ENCODE measurements at places on chromosomes 11 and 22.

- DNase-seq = no peak
Measured at GRCh38 chr11:8806974-8807373, 104.0 kb upstream of the AKIP1 start.

GRCh38 chr11:77435972-77436371 lies 37.9 kb downstream of the PAK1 start:
- no peak for DNase-seq

DNA sequence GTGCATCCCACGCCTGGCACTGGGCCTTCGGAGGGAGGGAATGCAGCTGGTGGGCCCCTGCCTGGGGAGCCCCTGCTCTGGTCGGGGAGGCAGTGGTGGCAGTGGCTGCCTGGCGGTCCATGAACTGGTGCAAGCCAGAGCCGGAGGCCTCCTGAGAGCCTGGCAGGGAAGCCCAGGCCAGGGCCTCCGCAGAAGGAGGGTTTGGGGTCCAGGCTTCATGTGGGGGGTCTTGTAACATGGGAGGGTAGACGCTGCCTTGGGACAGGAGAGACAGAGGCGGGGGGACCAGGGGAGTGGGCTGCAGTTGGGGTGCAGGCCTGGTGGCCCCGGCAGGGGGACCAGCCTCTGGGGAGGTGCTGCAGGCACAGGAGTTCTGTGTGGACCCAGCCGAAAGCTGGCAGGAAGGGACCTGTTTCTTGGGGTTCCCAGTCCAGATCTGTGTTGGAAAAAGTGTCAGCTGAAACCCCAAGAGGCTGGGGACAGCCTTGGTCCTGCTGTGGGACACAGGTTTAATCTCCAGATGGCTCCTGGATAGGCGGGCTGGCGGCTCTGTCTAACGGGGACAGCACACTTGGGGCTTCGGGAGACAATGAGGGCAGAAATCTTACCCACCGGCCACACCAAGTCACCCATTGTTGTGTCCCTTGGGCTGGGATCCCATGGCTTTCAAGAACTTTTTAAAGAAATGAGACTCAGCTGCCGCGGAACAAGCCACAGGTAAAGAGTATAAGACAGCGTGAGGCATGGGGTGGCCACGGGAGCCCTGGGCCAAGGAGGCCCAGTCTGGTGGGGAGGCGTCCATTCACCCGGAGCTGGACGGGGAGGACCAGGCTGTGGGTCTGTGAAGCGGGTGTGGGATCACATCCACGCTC lies 73.5 kb downstream of the KCNQ1 start:
- no peak for DNase-seq

GRCh38 chr11:35134403-35135148 lies 4.4 kb upstream of the CD44 start:
- DNase-seq = no peak

GRCh38 chr11:118047749-118048148 lies 29.1 kb upstream of the TMPRSS4 start:
- DNase-seq = no peak

Data from NCI-H1694 (cell line).